ENCODE measurements at places on chromosomes 6 and 20.

DNA sequence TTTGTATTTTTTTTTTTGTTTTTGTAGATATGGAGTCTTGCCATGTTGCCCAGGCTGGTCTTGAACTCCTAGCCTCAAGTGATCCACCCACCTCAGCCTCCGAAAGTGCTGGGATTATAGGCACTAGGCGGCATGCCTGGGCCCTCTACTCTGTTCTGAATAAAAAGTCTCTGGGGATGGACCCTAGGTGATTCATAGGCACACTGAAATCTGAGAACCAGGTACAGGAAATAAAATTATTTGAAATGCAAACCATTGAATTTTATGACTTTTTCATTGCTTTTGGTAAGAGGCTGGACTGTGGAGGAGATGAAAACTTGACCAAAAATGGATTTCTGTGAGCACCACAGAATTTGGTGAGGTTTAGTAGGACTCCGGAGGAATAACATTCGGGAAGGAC is 117.5 kb downstream of the PRIM2 start:
- no peak for DNase-seq

DNA sequence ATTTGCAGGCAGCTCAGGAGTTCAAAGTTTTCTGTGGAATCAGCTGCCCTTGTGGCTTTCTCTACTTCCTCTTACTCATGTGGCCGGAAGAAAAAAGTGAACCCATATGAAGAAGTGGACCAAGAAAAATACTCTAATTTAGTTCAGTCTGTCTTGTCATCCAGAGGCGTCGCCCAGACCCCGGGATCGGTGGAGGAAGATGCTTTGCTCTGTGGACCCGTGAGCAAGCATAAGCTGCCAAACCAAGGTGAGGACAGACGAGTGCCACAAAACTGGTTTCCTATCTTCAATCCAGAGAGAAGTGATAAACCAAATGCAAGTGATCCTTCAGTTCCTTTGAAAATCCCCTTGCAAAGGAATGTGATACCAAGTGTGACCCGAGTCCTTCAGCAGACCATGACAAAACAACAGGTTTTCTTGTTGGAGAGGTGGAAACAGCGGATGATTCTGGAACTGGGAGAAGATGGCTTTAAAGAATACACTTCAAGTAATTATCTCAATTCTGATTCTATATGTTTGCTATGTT is 1.1 kb downstream of the MGME1 start:
- no peak for DNase-seq

GRCh38 chr6:151131324-151132007 is 108.3 kb upstream of the AKAP12 start:
- no peak for DNase-seq

DNA sequence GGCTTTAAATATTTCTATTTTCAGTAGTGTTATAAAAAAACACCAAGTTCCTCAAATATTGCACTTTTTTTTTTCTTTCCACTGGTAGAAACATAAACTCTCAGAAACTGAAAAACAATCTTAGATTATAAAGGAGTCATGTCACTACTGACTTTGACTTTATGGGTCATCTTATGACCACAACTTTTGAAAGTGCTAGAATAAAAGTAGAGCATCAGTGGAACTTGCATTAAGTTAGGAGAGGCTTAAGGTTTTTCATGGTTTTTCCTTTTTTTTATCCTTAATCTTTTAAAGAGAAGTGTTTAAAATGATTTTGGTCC is 56.6 kb upstream of the SUPT3H start:
- no peak for DNase-seq

DNA sequence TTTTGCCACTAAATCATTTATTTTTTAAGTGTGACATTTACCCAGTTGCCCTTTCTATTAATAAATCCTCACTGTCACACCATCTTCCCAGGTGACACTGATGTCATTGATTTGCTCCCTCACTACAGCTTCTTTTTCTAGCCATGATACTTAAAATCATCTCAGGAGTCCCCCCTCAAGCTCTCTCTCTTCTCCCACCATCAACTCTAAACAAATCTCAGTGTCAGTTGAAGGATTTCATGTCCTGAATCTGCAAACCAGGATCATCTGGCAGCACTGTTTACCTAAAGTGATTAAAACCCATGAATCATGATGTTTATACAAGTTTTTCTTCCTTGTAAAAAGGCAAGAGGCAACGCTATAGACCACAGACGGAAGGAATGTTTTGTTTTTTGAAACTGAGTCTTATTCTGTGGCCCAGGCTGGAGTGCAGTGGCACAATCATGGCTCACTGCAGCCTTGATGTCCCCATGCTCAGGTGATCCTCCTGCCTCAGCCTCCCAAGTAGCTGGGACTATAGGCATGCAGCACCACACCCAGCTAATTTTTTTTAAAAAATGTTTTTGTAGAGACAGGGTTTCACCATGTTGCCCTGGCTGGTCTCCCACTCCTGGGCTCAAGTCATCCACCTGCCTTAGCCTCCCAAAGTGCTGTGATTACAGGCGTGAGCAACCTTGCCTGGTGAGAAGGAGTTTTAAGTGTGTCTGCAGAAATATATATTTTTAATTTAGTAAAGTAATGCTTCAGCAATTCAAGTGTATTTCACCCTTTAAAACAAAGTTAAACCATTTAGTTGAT is 30.1 kb upstream of the SH3BGRL2 start:
- peak; percentile 26 for DNase-seq

DNA sequence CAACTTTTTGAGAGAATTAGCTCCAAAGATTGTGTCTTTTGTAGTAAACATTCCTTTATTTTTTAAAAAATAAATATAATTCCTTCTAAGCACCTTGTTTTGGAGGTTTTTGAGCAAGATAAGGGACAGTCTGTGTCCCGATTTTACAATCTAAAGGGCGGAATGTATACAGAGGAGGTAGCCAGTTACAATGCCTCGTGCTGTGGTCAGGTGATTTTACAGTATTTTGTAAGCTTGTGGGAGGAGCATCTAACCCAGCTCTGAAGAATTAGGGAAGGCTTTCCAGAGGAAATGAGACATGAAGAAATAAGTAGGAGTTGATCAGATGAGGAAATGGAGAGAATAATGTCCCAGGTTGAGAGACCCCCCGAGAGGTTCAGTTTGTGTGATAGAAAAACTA is 1.3 kb downstream of the HINT3 start:
- DNase-seq = no peak

DNA sequence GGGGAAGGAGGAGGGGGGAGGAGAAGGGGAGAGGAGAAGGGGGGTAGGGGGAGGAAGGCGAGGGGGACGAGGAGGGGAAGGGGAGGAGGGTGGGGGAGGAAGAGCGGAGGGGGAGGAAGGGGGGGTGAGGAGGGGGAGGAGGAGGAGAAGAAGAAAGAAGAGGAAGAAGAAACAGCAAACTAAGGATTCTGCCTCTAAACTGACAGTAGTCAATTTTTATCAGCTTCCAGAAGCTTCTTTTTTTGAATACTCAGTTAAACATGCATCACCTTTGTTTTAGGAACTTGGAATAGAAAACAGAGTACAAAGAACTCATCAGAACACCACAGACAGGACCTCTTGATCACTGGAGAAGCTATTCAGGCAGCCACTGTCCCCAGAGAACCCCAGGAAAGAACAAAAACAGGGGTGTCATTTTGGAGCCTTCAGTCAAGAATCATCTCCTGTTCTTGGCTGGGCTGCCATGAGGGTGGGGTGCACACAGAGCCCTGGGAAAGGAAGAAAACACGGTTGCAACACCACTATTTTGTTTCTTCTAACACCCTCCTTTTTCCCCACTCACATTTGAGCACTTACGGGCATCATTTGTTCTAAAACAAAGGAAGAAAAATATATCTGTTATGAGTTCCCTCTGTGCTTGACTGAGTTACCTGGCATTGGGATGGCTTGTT is 67.4 kb downstream of the TMEM170B start:
- DNase-seq = no peak

DNA sequence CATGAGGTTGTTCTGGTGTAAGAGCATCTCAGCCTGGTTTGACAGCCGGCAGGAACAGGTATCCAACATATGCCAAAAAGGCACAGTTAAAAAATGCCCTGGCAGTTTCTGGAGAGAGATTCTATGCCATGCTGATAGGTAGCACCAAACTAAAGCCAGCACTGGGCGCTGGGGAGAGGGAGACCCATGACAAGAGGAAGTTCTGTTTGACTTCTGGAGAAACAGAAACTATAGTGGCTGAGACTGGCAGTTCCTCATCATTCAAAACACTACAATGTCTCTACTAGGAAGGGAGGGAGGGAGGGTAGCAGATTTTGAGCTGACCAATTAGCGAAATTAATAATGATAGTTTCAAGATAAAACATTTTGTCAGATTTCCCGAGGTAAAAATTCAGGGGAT is 174.1 kb downstream of the ADAT2 start:
- DNase-seq = no peak

GRCh38 chr20:40354880-40355279 is 334.2 kb downstream of the MAFB start:
- no peak for DNase-seq

DNA sequence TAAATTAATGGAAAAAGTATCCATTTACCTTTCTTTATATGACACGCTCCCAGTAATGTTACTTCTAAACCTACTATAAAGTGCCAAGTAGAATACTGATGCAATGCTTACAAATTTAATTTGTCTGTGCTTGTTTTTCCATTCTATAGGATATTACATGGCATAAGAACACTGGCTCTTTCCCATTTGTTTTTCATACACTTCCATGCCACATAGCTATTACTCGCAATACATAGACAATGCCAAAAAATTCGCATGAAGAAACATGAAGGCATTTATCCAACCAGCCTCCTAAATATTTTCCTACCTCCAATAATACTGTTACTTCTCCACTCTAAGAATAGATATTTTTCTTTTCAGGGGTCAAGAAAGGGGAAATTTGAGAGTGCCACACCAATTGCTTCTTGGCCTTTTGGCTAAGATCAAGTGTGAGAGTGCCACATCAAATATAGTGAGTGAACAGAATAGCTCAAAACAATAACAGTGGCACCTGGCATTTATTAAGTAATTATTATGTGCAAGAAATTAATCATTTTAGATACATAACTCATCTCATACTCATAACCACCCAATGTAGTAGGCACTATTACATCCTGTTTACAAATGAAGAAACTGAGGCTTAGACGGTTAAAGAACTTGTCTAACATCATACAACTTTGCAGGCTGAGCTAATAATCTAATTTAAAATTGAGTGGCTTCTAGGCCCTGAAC is 845 bp upstream of the DST start:
- DNase-seq = no peak

Data from AG04449 (cell line).